ENCODE measurements at places on chromosomes 5 and 9.

- no peak for DNase-seq
Observed at GRCh38 chr5:62259699-62260250, 46.2 kb upstream of the KIF2A start.

GRCh38 chr5:173329491-173330337 lies 1.5 kb upstream of the STC2 start:
- no peak for DNase-seq

- DNase-seq, result no peak
Observed at GRCh38 chr5:35903631-35904203, 34.7 kb downstream of the CAPSL start.

- no peak for DNase-seq
Observed at GRCh38 chr5:102324714-102325113, 28.6 kb upstream of the SLCO4C1 start.

GRCh38 chr5:106321242-106321641 lies 1349.5 kb downstream of the EFNA5 start:
- no peak for DNase-seq

GRCh38 chr5:2529371-2530092 lies 221.9 kb downstream of the IRX2 start:
- no peak for DNase-seq

GRCh38 chr5:127418974-127419682 lies 98.3 kb upstream of the PRRC1 start:
- DNase-seq, result no peak
